ENCODE measurements at places on chromosomes 3 and 15.

GRCh38 chr15:52031556-52031955, 12.5 kb downstream of the MAPK6 start:
- DNase-seq = no peak

DNA sequence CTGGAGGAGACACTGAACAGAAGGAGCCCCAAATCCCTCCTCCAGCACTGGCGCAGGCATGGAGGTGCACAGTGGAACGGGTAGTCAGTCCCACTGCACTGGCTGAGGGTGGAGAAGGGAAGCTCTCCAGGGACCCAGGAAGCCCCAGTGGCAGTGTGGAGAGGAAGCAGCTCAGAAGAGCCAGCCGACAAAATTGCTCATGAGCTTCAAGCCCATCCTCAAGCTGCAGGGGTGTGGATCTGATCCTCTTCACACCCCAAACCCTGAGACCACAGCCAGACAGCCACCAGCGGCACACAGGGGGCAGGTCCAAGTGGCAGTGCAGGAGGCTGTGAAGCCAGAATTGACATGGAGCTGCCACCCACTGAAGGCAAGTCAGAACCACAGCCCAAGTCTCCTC, 32.1 kb downstream of the CYFIP1 start:
- DNase-seq = no peak

DNA sequence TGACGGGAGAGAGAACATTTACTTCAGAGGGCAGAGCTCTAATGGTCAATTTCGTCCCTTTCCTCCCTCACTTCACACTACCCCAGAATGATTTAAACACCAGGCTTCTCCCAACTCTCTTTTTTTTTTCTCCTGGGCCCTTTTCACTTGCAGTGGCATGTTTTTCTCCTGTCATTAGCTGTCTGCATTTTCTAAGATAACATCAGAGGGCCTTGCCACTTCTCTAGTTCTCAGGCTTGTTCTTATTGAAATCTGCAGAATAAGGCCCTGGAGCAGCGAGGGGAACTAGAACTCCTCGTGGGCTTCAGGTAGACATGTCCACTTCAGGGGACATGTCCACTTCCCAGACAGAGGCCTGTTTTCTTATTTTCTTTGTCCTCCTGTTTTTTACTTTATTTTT, 514.4 kb upstream of the TBL1XR1 start:
- no peak for DNase-seq

DNA sequence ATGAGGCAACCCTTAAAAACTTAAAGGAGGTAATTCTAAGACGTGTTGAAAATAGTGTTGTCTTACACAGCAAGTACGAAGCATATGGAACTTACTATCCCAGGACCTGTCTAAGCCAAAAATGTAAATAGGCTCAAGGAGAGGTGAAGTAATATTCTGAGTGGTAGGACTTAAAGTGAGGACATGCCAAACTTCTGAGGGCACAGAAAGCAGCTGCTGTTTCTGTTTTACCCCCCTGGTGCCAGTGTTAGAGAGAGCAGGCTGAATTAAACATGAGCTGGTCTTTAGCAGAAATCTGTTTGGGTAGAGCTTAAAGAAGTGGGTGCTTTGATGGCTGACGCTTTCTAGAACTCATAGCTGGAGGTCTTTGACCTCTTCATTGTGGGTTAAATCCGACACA, 149.7 kb upstream of the NPHP3 start:
- no peak for DNase-seq

DNA sequence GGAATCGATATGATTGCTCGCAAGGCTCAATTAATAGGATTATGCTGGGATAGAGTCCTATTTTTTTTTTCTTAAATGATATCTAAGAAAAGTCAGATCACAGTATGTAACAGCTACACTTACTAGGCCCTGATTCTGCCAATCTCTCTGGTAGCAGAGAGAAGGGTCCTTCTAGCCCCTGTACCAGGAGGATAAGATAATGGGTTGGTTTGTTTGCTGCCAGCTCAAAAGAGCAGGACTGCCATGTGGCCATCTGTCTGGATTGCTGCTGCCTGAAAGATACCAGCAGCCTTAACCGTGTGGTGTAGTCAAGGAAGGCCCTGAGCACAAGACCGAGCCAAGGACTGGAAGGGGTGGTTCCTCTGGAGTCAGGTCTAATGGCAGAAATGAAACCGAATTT, 236.4 kb downstream of the KLF13 start:
- DNase-seq = no peak

- peak; percentile 98 for DNase-seq
Observed at GRCh38 chr3:54870423-54870822, 57.4 kb downstream of the LRTM1 start.

DNA sequence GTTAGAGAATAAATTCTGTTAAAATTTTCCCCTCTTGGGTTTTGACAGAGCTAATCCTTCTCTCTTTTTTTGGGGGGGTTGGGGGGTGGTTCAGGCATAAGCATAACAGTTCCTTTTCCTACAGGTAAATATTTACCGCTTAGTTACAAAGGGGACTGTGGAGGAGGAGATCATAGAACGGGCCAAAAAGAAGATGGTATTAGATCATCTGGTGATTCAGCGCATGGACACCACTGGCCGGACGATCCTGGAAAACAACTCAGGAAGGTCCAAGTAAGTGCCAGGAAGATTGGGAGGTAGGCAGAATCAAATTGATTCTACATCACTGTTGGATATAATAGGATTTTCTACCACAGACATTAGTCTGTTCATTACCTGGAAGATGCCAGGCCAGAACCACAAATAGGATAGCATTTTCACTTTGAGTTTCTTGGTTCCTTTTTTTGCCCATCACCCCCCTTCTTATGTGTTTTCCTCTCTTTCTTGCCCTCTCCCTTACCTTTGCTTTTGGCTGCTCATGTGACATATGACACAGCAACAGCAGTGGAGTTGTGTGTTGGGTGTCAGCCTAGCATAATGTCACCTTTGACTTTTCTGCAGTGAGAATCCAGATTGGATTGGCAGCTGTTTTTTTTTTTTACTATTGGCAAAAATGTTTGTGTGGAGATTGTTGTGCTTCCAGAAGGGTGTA, 79.0 kb downstream of the CHD2 start:
- DNase-seq = peak; percentile 10

- no peak for DNase-seq
Observed at GRCh38 chr15:94348084-94348483, 116.7 kb downstream of the MCTP2 start.

DNA sequence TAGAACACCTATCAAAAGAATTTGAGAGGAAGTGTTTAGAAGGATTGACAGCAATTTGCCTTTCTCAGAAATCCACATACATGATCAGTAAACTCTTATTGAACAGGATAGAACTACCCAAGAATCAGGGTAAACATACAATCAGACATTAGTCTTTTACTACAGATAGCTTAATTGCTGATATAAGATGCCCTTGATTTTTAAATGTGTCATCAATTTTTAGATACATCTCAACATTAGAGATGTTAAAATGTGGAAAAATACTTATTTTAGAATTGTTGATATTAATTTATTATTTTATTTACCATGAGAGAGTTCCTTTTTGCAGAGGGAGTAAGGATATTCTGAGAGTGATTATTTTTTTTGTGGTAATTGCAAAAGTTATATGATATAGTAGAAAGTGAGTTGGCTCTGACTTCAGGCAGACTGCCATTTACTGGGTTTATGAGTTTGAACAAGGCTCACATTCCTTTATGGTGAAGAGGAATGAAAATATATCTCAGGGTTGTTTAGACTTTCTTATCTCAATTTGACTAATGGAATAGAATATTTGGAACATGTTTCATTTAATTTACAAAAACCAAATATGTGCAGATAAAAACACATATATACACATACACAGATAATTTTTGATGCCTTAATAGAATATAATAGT, 302.8 kb upstream of the GOLIM4 start:
- DNase-seq = no peak

- DNase-seq = no peak
Observed at GRCh38 chr3:13570391-13571194, 21.7 kb downstream of the FBLN2 start.

- DNase-seq = peak; percentile 36
Observed at GRCh38 chr15:34889476-34889875, 80.1 kb downstream of the AQR start.

DNA sequence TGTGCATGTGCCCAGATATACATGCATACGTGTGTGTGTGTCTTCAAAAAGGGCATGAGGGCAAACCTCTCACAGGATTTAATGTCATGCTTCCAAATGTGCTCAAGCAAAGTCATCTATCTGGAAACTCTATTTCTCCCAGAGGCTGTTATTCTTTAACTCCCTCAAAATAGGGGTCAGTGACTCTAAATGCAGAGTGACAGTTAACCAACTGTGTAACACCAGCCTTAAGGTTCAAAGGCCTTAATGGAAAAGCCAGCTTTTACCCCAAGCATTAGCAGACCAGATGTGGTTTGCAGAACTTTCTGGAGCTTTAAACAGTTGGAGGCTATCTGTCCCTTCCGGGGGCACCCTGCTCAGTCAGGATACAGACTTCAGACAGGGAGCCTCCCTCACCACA, 70.4 kb upstream of the SLC7A14 start:
- DNase-seq = no peak

- peak; percentile 4 for DNase-seq
Observed at GRCh38 chr3:79490165-79491028, 277.4 kb downstream of the ROBO1 start.

DNA sequence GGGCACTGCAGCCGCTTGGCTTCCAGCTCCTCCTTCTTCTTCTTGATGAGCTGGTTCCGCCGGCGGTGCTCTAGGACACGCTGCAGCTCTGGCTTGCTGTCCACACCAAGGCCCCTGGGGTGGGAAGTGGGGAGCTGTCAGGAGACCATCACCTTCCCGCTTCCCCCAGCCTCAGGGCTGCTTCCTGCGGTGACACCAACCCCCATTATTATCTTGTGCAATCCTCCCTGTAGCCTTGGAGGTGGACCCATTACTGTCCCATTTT, 10.0 kb downstream of the FAM107A start:
- no peak for DNase-seq

GRCh38 chr3:101936419-101937356, 87.4 kb downstream of the NFKBIZ start:
- DNase-seq = peak; percentile 90
